ENCODE measurements at places on chromosomes 3 and 15.

DNA sequence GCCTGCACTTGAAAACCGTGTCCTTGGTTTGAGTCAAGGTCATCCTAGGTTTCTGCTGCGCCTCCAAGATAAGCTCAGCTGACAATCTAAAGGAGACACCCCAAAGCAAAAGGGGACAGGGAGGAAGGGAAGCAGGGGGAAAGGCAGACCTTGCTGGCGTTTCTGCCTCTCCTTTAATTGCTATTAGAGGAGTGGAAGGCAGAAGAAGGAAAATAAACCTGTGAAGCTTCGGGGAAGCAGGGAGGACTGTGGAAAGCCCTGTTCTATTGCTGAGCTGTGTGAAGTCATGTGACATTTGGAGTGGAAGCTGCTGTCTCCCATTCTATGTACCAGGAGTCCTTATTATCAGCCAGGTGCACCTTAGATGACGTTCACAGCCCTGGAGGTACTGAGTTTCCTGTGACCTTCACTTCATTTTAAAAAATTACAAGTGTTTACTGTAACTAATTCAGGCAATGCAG is 21.5 kb upstream of the CHD2 start:
- peak; percentile 66 for DNase-seq

GRCh38 chr15:92719021-92719420 is 63.4 kb upstream of the FAM174B start:
- no peak for DNase-seq

DNA sequence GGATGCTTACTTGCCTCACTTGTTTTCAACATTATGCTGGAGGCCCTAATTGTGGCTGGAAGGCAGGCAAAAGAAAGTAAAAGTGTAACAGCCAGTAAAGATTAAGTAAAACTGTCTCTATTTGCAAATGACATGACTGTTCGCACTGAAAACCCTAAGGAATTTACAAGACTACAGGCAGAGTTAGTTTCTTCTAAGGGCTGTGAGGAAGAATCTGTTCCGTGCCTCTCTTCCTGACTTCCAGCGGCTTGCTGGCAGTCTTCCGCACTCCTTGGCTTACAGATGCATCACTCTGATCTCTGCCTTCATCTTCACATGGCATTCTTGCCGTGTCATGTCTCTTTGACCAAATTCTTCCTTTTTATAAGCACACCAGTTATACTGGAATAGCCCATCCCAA is 86.1 kb downstream of the DLG1 start:
- no peak for DNase-seq

- DNase-seq = no peak
Observed at GRCh38 chr15:57541805-57542504, 49.7 kb upstream of the MYZAP start.

DNA sequence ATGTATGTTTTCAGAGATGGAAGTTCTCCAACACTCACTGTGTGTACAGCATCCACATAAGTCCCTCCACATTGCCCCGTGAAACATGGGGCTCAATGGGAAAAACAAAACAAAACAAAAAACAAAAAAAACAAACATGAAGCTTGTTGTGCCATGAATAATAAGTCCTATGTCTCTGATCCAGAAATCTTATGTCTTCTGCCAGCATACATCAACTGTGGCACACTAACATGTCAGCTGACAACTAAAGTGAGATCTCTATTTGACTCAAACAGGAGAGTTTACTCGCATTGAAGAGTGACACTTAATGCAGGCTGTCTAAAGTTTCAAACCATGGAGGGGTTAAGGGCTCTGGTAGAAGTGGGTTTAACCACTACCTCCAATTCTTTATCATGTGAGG is 180.2 kb upstream of the ROBO1 start:
- DNase-seq = no peak

DNA sequence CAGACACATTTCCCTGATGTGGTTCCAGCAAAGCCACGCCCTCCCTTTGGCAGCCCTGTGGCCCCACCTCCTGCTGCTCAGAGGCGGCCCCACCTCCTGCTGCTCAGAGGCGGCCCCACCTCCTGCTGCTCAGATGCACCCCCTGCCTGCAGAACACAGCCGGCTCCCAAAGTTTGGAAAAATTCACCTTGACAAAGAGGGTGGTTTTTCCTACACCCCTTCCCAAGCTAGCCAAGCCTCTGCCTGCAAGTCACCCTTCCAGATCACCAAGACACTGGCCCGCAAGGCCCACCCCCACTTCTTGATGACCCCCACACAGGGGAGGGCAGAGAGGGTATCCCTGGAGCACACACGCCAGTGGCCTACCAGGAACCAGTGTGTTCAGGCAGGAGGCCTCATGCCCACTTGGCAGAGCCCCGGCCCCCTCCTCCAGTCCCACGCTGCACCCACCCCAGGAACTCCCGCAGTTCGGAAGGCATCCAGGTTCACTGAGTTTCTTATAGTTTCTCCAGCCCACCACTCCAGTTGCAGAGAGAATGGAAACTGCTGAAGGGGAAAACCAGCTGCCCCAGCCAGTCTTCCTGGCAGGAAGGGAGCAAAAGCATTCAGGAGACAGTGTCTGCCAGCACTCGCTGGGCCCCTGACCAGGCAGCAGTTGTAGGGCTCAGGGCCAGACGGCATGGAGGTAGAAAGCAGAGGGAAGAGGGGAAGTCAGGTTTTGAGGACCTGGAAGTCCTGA is 2.3 kb upstream of the HAPLN3 start:
- no peak for DNase-seq

DNA sequence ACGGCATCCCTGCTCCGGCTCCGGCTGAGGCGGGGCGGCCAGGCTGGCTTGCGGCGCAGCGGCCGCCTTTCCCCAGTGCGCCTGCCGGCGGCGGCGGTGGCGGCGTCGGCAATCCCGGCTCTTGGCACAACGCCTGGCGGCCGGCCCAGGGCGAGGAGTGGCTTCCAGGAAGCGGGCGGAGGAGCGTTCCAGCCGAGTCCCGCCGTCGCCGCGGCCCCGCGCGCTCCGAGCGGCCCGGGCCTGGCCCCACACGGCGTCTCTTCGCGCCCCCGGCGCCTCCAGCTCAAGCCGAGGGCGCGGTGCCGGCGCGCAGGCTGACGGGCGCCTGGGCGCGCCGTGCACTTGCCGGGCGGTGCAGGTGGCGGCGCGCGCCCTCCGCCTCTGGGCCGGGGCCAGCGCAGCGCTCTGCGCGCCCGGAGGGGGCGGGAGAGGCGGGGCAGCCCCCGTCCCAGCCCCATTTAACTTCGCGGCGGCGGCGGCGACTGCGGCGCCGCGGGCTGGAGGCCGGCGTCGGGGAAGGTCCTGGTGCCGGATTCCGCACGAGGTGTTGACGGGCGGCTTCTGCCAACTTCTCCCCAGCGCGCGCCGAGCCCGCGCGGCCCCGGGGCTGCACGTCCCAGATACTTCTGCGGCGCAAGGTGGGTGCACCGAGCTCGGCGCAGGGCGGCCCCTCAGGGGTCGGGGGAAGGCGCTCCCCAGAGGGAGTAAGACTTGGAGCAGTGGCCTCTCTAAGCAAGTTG is at the start of gene ADAMTSL3:
ADAMTSL3 (plus strand) TSS at position 485 of the 740 bp plus-strand sequence. CDS start 1,639 bp downstream, outside the sequence.
- no peak for DNase-seq

GRCh38 chr15:72725446-72725845 is 39.4 kb downstream of the BBS4 start:
- no peak for DNase-seq

DNA sequence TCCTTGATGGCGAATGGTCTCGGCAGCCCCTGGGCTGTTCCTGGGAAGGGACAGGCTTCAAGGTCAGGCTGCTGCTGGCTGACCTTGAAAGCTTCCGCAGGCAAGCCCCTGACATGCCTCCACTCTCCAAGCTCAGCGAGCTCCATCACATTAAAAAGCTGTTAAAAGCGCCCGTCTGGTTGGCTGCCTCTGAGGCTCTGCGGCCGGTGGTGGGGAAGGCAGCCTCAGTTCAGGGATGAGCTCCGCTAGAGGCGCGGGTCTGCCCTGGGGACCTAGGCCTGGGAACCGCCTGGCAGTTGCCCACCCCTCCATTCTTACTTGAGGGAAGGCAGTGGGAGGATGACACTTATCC is 103.8 kb downstream of the LINGO1 start:
- no peak for DNase-seq

DNA sequence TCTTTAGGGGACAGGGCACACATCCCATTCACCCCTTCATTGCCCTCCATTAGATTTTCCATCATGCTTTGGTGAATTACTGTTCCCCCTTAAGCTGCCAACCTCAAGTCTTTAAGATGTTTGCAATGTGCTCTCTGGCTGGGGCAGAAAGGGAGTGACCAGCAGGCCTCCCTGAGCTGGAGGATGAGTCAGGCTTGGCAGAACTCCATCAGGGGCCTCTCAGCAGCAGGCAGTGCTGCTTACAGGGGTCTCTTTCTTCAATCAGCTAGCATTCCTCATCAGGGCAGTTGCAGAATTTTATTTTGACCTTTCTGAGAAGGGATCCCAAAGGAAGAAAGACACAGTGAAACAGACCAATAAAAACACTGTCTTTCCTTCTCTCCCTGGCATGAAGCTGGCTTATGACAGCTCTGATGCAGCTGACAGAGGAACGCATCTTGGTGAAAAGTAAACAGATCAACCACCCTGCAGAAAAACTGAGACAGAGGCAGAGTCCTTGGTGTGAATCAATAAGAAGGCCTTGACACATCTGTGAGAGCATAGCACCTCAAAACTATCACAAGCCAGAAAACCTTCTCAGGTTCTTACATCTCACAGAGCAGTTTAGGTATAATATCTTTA is 88.7 kb upstream of the MRPL3 start:
- no peak for DNase-seq

GRCh38 chr3:25589783-25590258 is 74.9 kb downstream of the TOP2B start:
- DNase-seq = no peak

DNA sequence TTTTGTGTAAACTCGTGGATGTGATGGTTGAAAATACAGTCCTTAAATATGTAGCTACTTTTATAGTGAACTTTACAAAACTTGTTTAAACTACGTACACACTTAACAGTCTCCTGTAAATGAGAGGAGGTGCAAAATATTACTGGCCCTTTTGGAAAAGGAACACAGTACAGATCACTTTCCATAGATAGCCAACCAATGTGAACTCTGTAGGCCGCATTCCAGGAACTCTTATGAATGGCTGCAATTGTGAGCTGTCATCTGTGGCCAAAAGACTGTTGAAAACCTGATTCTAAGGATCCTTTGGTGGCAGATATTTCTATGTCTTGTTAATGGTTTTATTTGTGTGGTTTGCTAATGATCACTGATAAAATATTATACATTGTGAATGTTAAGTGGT is 6.2 kb downstream of the TSC22D2 start:
- no peak for DNase-seq

DNA sequence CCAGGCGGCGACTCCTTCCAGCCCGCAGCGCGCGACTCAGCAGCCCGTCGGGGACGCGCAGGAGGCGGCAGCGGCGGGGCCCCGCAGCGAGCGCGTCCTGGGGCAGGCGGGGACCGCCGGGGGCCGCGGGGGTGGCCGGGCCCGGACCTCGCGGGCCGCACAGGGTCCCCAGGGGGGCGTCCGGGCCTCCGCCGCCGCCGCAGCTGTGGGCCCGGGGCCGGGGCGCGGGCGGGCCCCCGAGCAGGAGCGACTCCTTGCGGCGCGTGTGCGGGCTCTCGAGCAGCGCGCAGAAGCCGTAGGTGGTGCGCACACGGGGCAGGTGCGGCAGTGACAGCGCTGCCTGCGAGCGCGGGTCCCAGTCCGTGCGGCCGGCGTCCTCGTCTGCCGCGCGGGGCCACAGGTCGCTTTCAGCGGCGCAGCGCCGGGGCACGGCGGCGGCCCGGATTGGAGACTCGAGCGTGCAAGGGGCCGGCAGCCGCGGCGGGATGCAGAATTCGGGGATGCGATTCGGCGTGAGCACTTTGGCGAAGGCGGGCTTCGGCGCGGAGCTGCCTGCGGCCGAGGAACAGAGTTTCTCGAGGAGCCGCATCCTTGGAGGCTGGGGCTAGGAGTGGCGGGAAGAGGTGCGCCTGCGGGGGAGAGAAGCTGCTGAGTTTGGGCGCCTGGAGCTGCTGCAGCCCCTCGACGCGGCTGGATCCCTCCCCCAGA is 535 bp downstream of the C2CD4B start:
- no peak for DNase-seq

DNA sequence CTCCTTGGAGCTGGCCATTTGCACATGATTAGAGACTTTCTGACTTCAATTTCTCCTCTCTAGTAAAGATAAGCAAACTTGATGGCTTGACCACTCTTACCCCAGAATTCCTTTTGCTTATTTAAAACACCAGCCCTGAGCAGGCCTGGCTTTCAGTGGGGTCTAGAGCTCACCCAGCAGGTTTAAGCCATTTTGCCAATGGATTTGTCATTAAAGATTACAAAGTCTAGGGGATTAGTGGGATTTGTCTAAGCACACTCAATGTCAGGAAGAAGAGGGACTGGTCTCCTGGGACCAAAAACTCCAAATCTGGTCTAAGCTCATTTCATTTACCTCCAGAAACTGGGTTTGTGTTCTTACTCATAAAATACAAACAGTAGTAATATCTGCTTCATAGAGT is 57.3 kb upstream of the SNTN start:
- no peak for DNase-seq

GRCh38 chr3:183224180-183224970 is 28.7 kb upstream of the B3GNT5 start:
- DNase-seq = no peak

DNA sequence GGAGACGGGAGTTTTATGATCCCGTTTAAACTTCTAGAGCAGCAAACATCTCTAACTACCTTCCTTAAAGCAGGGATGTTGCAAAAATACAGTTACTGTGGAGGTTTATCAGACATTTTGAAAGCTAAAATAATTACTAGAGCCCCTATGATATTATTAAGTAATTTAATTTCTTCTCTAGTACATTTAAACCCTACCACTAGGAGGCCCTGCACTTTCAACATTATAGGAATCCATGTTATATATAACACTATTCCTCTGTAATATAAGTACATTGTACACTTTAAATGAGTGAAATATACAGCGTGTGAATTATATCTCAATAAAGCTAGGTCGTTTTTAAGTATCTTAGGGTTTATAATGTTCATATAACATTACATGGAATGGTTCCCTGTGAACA is 11.5 kb downstream of the SETMAR start:
- DNase-seq = no peak

DNA sequence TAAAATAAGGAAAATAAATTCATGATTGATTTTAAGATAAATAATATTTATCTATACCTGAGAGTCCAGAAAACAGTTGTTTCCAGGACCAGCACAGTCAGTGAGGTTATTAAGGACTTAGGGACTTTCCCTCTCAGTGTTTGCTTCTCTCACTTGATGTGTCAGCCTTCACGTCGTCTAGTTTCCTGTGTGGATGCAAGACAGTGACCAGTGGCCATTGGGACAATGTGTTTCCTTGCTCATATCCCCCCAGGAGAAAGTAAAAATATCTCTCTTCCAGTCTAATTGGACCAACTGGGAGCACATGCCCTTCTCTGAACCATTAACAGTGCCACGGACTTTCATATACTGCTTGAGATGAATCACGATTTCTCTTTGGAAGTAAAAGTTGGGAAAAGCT is 157.8 kb upstream of the CTNNB1 start:
- DNase-seq = no peak
